Activated naive CD4-positive, alpha-beta T cell (primary cell): ENCODE measurements at places on chromosomes 2 and 18.

DNA sequence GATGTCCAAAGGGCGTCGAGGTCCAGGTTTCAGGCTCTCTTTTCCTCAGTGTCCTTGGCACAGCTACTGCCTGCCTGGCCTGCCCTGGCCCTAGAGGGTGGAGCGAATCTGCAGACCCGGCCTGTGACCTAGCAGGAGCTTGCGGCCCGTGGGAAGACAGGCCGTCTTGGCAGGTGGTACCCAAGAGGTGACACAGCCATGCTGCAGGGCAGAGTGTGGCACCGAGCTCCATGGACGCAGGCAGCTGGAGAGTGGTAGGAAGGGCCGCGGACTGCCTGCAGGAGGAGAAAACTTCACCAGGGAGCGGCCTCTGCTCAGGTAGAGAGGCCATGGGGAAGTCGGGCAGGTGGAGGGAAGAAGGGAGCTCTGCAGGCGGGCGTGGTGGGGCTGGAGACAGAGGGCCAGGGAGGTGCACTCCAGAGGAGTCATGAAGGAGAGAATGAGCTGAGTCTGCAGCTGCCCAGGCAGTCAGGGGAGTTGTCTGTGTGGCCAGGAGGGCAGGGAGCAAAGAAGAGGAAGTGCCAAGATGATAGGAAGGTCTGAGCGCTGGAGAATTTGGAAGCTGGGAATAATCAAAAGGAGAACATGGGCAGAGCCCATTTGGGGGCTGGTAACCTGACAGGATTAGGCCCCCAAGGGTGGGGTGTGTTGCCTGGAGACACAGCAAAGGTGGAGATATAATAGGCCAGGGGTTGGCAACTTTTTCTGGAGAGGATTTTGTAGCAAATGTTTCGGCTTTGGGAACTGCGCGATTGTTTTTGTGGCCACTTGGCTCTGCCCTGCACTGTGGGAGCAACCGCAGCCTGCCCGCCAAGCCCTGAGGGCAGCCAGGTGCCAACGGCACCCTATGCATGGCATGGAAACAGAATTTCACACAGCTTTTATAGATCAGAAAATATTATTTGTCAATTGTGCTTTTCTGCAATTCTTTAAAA is 154.4 kb upstream of the PXDN start:
- DNase-seq = no peak

DNA sequence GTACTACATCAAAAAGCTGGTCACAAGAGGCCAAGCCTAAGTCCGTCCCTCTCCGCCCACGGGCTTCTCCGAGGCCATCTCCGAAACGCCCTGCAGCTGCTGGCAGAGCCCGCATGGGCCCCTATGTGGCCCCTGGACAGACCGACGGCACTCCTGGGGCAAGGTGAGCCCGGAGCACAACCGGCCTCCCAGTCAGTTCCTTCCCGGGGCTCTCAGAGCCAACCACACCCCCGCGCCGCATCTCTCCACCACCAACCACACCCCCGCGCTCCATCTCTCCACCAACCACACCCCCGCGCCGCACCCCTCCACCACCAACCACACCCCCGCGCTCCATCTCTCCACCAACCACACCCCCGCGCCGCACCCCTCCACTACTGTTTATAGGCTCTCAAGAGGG is 93.5 kb downstream of the ZNF516 start:
- DNase-seq = no peak

DNA sequence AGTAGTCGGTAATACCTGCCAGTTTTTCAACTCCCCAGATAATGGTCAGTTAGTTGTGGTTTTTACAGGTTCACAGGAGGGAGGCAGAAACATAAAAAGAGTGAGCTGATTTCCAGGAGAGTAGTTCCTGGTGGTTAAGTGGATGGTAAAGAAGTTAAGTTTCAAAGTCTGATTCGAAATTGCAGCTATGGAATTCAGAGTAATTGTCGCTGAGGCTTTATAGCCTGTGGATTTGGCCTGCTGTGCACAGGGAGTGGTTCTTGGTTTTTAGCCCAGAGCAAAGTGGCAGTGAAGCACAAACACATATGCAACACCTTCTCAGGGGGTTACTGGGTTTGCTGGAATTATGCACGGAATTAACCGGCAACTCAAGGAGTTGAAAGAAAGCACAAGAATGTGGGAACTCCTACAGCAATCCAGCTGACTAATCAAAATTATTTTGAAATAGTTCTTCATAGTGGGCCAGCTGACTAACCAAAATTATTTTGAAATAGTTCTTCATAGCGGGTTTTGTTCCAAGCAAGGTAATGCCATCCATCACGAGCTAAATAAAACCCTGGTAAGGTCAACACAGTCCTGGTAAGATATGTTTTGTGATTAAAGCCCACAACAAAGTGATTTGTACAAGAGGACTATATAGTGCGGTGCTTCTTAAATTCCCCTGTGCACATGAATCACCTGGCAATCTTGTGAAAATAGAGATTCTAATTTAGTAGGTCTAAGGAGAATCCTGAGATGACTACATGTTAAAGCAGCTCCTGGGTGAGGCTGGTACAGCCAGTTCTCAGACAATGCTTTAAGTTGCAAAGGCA is 94.4 kb downstream of the SGPP2 start:
- no peak for DNase-seq

DNA sequence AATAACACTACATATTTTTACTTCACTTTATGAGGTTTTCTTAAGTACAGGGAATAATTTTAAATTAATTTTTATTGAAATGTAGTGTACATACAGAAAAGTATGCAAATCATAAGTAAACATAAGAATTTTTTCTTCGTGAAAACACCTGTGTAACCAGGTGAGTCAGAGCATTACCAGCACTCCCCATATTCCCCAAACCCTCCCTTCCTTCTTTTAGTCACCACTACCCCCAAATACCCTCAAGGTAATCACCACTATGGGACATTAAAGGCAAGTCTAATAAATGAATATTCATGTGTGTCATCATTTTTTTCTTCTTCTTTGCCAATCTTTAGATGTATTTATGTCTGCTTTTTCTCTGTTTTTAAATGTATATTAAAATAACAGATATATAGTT is 139.9 kb upstream of the LTBP1 start:
- DNase-seq = no peak

GRCh38 chr2:238238311-238238765 is 1.5 kb downstream of the HES6 start:
- no peak for DNase-seq

DNA sequence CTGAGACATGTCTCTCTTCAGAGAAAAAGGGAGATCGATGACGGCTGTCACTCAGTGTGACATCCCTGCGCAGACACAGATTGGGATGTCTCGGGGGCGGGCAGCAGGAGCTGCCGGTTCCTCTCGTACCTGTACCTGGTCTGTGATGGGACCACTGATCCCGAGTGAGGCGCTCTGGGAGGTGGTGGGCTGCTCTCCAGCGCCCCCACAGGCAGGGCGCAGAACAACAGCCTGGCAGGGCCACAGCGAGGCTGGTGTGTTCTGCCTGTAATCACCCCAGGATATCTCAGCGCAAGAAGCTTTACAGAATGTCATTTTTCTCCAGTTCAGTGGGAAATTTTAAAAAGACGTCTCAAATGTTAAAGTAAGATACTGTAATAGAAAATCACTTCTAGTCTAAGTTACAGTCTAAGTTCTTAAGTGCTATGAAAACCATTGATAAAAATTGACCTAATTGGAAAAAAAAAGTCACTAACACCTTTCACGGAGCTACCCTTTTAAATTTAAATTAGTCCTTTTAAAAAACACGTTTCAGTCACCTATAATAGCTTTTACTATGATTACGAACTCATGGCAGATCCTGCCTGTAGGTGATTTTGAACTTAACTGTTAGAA is 189.8 kb downstream of the SNTG2 start:
- no peak for DNase-seq

DNA sequence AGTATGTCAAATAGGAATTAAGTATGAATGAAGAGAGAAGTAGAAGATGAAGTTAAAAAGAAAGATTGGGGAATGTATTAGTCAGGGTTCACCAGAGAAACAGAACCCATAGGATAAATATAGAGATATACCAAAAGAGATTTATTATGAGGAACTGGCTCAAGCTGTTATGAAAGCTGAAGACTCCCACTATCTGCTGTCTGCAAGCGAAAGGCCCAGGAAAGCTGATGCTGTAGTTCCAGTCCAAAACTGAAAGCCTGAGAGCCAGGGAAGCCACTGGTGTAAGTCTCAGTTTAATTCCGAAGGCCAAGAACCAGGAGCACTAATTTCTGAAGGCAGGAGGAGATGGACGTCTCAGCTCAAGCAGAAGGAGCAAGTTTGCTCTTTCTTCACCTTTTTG is 200.9 kb upstream of the FN1 start:
- DNase-seq = no peak

- no peak for DNase-seq
Observed at GRCh38 chr2:47196046-47196445, 40.9 kb upstream of the STPG4 start.

- DNase-seq = no peak
Observed at GRCh38 chr2:24435391-24436316, 55.4 kb upstream of the NCOA1 start.
